ENCODE measurements at places on chromosomes 1 and 21.

DNA sequence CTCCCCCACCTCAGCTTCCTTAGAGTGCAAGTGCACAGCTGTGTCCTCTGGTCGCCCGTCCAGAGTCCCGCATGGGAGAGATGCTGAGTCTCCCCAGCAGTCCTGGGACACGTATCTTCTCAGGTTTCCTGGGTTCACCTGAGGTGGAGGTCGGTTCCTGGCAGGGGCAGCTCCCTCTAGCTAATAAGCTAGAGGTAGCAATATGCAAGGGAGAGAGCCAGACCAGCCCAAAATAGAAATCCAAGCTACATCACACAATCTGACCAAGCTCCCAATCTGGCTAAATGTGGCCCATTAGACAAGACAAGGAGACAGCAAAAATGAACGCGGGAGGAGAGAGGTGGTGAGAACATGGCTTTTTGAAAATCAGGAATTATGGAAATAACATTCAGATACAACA lies 30.9 kb upstream of the CADM3 start:
- no peak for DNase-seq

DNA sequence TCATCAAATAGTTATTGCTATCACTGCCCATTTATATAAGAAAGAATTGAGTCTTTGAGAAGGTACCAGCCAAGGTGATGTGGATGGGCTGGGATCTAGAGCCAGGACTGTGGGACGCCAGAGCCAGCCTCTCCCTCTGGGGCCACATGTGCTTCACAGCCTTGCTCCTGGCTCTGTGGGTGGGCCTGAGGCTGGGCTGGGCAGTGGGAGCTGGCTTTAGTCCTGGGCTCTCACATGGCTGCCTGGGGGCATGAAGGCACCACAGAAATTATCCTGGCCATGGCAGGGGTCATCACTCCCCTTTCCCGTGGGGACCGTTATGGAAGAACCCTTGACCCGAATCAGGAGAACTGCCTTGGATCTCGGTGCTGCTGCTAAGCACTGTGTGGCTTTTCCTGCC lies 203.1 kb downstream of the TRABD2B start:
- DNase-seq = no peak

DNA sequence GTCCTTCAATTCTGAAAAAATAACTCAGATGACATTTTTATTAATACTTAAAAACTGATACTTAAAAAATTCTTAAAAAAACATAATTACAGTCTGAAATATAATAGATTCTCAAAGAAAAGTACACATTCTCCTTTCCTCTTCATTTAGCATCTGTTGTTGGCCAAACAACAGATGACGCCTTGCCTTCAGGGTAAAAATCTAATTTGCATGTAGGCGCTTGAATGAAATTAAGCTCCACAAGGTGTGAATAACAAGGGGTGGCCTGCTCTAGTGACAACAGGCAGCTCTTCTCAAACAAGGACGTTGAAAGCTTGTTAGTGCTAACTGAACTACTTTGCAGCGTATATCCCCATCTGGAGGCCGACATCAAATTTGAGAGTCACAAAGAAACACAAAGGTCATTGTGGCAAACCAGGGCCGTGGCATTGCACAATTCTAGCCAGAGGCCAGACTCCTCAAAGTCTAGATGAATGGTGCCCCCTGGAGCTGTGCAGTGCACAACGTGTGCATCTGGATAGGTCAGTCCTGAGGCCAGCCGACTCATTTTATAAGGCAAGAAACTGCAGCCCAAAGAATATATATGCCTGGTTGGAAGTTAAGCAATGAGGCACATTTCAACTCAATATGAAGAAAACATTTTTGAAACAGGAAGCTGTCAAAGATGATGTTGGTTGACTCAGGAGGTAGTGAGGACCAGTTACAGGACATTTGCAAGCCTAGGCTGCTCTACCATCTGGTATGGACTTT lies 459.2 kb upstream of the RUNX1 start:
- DNase-seq = peak; percentile 89

- DNase-seq = no peak
Observed at GRCh38 chr1:226754793-226755533, 15.9 kb upstream of the ITPKB start.
